ENCODE measurements at places on chromosomes 4 and X.

- DNase-seq, result no peak
Measured at GRCh38 chr4:68494688-68495087, 47.4 kb downstream of the TMPRSS11E start.

GRCh38 chrX:72621625-72622485 lies 49.2 kb upstream of the HDAC8 start:
- no peak for DNase-seq

GRCh38 chrX:81082649-81083048 lies 119.1 kb downstream of the HMGN5 start:
- no peak for DNase-seq

DNA sequence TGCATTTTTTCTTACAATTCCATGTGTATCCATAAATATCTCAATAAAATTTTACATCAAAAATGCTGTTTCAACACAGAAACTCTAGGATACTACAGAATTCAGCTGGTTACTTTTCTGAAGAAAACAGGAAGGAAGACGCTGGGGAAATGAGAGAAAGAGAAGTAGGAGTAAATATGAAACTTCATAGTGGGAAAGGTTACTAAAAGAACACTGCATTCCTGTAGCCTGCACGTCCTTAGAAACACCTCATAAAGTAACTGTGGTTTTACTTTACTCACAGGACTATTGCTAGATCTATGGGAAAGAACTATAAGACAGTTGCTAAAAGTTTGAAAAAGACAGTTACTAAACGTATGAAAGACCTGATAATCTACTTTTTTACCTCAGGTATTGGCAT lies 23.1 kb downstream of the ATP11C start:
- DNase-seq, result no peak

- DNase-seq, result no peak
Measured at GRCh38 chr4:23412701-23413100, 477.1 kb downstream of the PPARGC1A start.

DNA sequence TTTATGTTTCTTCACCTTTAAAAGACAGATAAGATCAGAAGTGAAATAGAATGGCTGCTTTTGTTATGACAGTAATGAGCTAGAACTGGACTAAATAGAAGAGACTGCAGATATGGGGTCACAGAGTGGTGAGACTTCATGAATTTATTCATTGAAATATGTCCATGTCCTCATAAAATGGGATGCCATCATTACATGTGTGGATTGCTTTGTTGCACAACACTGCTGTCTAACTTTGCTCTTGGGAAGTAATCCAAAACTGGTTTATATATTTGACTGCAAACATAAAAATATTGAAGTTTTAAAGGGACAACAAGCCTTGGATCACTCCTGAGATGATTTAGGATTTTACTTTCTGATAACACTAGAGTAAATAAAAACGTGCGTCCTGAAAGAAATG lies 209.2 kb upstream of the FAT4 start:
- no peak for DNase-seq

GRCh38 chr4:101730291-101731117 lies 60.0 kb upstream of the BANK1 start:
- no peak for DNase-seq

DNA sequence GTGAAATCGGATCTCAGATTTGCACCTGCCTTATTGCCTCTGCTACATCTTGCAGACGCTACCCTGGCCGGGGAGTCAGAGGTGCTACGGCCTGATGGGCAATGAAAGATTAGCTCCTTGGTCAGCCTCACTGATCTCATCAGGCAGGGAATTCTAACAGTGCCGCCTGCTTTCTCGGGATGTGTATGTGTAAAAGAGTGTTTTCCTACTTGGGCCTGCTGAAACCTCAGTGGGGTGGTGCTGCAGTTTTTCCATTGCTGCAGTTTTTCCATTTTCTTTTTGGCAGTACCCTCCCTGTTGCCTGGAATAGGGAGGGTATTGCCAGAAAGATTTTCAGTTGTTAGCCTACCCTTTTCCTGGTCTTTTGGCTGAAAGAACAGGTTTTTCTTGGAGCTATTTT lies 117.5 kb downstream of the CDKL5 start:
- DNase-seq, result no peak

GRCh38 chr4:82820689-82821088 lies 22.1 kb upstream of the SCD5 start:
- no peak for DNase-seq

GRCh38 chr4:71212216-71212615 lies 126.6 kb upstream of the SLC4A4 start:
- DNase-seq, result no peak

DNA sequence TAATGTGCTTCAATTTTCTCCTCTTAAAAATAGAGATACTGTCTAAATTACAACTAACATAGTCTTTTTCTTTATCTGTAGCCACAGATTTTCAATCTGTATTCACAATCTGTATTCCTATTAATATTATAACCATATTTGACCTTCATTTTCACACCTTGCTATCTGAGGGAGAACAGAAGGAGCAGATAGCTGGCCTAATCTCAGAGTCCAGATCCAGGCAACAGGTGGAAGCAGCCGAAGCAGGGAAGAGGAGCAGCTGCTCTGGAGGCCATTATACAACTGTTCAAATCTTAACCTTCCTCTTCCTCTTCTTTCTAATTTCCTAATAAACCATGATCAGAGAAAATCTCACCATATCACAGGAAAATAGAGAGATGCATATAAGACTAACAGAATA lies 14.2 kb downstream of the SEPSECS start:
- no peak for DNase-seq

- no peak for DNase-seq
Measured at GRCh38 chr4:176767183-176767582, 25.5 kb downstream of the VEGFC start.

DNA sequence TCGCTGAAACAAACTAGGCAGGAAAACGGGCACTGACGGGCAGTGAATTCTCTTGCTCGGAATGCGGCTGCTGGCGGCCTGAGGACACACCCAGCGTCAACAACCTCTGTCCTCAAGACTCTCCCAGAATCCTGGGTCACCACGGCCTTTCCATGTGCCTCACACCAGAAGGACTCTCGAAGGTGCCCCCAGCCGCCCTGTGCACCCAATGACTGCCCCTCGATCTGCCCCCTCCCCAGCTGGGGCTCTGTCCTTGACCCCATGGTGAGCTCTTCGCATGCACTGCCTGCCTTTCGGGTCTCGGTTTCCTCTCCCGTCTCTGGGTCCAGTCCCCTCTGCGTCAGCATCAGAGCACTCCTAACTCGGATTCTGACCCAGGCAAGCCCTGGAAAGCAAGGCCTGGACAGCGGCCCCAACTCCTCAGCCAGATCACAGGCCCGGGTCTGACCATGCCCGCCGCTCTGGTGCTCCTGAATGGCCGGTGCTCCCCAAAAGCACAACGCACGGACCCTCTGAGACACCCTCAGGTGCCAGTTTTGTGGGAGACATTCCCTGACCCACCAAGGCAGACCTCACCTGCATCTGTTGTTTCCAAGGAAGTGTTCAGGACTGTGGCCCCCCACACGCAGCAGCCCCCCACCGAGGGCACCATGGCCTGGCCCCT lies 56.0 kb downstream of the ACOX3 start:
- no peak for DNase-seq

- no peak for DNase-seq
Measured at GRCh38 chr4:121462660-121463261, 81.9 kb upstream of the QRFPR start.

GRCh38 chrX:136708348-136708747 lies 60.4 kb downstream of the CD40LG start:
- no peak for DNase-seq

DNA sequence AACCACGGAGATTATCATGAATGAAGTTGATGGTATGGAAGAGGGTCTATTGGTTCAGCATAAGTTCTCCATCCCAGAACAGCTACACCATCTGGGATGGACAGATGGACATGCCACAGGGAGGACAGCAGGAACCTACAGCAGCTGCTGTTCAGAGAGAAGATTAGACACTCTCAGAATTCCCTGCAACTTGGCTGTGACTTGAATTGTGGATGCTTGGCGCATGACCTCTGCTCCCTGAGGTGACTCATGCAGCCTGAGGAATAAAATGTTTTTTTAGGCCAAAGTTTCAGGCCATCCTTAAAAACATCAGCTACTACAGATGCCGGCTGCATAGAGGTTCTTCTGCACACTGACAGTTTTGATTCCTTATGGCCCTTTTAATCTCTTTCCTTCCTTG lies 97.3 kb downstream of the RS1 start:
- no peak for DNase-seq

DNA sequence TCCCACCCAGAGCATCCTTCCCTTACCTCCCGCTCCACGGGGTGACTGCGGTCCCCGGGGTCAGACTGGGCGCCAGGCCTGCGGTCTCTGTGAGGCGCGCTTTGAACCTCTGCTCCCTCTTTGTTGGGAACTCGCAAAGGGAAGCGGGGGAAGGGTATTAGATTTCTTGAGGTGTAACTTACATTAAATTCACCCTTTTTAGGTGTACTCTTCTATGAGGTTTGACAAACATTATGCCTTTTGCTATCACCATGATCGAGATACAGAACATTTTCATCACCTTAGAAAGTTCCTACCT lies 569 bp downstream of the DCK start:
- no peak for DNase-seq

GRCh38 chr4:163382178-163382869 lies 38.6 kb downstream of the NPY5R start:
- no peak for DNase-seq

GRCh38 chr4:33722254-33722653 lies 2522.1 kb downstream of the ARAP2 start:
- no peak for DNase-seq

DNA sequence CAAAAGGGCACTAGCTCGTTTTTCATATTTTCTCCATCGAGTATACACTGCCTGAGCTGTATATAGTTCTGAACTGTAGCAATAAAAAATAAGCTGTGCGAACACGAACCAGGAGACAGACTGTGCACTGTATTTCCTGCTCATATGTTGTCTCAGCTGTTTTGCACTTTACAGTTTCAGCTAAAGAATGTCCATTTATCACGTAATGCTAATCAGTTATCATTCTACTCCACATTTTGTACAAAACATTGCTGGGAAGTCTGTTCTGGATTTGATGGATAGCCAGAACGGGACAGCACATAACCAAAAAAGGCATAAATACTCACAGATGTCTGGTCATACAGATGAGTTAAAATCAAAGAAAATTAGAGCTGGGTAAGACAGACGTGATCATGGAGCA lies 315.5 kb upstream of the ADGRL3 start:
- DNase-seq, result no peak

- DNase-seq, result no peak
Measured at GRCh38 chrX:47514533-47515235, 31.7 kb upstream of the ZNF41 start.

DNA sequence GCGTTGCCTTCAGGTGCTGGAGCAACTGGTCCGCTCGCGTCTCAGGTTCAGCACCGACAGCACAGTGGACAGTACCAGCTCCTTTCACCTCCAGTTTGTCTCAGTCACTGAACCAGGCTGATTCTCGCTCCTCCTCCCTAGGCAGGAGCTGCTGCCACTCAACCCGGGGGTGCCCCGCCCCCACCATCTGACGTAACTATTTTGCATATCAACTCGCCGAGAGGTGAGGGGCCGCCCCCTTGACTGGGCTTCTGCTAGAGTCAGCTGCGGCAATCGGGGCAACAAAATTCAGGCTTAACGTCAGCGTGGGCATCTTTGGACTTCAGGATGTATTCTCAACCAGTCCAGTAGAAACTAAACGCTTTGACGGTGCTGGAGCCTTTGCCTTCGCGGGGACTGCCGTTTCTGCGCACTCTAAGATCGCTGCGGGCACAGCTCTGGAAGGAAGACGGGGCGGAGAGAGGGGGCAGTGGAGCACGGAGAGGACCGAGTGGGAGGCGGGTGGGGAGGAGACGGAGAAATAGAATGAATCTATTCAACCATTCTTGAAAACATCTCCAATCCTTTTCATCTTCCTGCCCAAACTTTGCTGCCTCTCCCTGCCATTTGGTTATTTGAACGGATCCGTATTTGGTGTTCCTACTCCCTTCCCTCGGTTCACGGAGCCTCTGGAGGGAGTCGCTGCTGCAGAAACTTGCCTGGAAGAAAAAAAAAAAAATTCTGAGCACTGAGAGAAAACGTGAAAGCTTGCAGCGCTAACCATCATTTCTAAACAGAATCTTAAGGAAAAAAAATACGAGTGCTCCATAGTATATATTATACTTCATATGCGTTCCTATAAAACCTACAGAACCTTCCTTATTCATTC lies at the start of gene FSTL5:
Gene FSTL5 (minus strand): TSS at position 109 of the 868 bp plus-strand sequence. CDS start 52,604 bp downstream, outside the sequence.
- DNase-seq, result no peak

DNA sequence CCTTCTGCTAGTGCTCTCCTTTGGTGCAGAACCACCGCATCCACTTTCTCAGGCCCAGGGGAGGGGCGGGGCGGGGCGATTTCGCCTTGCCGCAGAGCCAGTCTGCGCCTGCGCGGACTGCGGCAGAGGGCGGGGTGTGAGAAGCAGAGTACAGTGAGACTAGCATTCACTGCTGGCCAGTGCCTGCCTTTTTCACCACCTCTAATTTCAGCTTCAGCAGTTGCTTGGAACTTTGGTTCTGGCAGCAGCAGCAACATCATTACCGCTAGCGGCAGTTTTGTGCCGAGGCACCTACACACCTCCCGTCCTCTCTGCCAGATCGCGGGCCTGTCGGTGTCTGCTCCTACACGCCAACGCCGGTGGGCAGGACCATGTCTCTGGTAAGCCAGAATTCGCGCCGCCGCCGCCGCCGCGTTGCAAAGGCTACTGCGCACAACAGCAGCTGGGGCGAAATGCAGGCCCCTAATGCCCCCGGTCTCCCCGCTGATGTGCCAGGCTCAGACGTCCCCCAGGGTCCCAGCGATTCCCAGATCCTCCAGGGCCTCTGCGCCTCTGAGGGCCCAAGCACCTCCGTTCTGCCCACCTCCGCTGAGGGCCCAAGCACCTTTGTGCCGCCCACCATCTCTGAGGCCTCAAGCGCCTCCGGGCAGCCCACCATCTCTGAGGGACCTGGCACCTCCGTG lies at the start of gene MAGEE1:
Gene MAGEE1 (plus strand): TSS at position 151 of the 683 bp plus-strand sequence. CDS start 221 bp downstream, at position 372.
- no peak for DNase-seq

DNA sequence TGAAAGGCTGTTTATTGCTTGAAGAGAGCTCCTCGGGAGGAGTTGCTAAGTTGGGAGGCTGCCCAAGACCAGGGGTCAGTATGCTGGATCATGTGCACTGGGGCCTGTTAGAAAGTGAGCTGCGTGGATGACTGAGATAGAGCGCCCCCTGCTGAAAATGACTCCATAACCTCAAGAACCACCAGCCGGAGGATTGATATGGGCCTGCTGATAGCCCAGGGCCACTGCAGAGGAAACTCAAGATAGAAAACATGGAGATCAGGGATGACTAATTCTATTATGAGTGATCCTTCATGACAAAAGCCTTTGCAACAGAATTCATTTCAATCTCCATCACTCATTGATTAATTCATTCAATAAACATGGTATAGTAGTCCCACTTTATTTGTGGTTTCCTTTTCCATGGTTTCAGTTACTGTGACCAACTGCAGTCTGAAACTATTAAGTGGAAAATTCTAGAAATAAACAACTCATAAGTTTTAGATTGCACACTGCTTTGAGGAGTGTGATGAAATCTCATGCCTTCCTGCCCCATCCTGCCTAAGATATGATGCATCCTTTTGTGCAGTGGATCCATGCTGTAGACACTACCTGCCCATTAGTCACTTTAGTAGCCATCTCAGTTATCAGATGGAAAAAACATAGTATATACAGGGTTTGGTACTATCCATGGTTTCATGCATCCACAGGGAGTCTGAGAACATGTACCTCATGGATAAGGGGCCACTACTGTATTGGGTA lies 126.7 kb upstream of the MBNL3 start:
- DNase-seq, result no peak
